ENCODE measurements at places on chromosomes 7 and 10. TPM values are rescaled to one million over a fixed set of nuclear protein-coding genes. Genes with fewer than 3 reads are reported as not detected.

DNA sequence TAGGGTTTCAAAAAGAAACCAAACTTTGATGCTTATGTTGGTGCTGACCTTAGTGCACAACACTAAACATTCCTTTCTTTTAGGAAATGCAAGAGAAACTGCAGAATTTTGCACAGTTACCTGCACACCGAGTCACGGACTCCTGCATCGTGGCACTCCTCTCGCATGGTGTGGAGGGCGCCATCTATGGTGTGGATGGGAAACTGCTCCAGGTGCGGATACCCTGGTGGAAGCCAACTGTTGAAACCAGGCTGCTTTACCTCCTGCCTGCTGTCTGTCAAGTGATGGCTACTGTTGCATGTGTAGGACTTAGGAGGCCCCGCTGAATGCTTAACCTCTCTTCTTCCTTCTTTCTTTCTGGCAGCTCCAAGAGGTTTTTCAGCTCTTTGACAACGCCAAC is 11.7 kb downstream of the CASP2 start:
- no peak for DNase-seq

DNA sequence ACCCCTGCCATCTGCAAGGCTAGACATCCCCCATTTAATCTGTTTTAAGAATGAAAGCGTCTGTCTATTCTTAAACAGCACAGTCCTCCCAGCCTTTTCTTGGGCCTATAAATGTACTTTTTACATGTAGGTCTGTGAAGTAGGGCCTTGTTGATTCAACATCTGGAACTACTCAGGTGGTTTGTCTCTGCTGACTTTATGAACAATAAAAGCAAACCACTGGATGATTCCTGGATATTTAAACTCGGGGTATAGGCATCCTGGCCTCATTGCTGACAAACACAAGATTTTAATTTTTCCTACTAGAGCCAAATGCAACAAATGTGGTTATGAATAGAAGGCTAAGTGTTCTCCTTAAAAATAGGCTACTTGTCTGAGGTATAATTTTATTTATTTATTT is 198.3 kb downstream of the WDR11 start:
- no peak for DNase-seq

DNA sequence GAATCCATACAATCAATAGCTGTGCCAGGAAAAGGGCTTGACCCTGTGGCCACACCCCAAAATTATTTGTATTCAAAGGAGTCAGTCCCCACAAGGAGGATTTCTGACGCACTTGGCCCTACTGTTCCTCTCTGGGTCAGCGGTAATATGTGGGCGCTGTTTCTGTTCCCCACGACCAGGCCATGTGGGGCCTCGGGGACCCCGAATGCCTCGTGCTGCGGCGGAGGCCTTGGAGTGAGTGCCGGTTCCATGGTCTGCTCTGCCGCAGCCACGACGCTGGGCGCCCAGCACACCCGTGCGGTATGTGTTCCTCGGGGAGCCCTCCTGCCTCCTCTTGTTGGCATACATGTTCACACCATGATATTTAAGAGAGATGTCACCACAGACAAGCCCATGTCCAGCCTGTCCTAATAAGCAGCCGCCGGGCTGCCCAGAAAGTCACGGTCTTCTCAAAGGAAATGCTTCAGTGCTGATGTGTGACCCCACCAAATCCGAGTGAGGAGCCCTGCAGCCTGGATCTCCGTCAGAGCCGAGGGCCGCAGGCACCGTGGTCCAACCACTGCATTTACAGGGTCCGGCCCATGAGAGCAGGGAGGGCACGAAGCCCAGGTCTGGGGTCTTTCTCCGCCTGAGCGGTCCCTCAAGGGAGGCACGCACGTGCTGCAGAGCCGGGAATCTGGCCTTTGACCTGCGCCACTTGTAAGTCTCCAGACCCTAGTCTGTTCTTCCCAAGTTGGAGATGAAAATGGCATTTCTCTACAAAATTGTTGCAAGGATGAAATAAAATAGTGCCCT is 36.0 kb downstream of the EN2 start:
- no peak for DNase-seq

GRCh38 chr7:31337002-31337565 is 3.4 kb downstream of the NEUROD6 start:
- no peak for DNase-seq

DNA sequence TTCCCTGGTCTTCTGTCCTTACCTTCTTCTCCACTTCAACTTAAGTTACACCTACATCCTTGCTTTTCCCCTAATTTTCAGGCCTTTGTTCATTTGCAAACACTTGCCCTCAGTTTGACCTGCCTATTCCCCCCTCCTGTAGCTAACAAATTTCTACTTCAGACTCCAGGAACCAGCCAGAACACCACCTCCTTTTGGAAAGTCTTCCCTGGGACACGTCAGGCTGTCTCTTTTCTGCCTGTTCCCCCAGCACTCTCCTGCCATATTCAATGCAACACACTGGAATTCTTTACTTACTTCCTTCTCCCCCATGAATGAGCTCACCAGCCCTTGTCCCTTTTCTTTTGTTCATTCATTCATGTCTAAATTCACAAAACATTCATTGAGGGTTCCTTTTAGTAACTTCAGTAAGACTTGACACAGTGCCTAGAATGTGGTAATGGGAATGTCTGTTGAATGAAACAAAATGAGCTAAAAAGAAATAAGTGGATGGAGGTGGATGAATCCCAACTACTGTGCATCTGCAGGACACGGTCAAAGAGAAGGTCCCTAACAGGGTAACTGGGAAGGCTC is 478.0 kb downstream of the KCNMA1 start:
- DNase-seq = no peak

- DNase-seq = no peak
These were observed 14.7 kb downstream of the CCNY start for GRCh38 chr10:35351021-35351420.

DNA sequence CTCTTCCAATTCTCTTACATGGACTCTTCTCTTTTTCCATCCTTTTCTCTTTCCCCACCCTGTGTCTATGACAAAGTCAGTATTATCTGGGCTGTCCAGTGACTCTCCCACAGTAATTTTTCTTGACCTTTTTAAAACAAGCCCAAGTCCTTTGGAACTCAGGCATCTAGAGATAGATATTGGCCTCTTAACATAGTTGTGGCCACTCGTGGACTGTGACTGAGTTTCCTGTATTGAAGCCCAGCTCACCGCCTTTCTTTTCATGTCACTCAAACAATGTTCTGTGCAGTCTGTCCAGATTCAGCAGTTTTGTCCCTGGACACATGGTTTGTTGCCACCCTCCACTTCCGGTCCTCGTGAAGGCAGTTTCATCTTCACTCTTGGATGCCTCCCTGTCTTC is 110.9 kb upstream of the CDC14C start:
- no peak for DNase-seq

IFIT2 gene
- 17.1 TPM for total RNA-seq

All from thoracic aorta (tissue), 2 donors.